ENCODE measurements at places on chromosomes 7 and 10. TPM values are rescaled to one million over a fixed set of nuclear protein-coding genes. Genes with fewer than 3 reads are reported as not detected.

- no peak overlapping the region for H3K27ac ChIP-seq
- peaks cover 21% of the 10 kb centered on the region for H3K4me1 ChIP-seq
- peaks cover 9% of the 10 kb centered on the region for H3K36me3 ChIP-seq
- H3K27me3 ChIP-seq = no peaks in the 10 kb centered on the region
Observed at GRCh38 chr7:69687739-69688433, 89.6 kb downstream of the AUTS2 start.

DNA sequence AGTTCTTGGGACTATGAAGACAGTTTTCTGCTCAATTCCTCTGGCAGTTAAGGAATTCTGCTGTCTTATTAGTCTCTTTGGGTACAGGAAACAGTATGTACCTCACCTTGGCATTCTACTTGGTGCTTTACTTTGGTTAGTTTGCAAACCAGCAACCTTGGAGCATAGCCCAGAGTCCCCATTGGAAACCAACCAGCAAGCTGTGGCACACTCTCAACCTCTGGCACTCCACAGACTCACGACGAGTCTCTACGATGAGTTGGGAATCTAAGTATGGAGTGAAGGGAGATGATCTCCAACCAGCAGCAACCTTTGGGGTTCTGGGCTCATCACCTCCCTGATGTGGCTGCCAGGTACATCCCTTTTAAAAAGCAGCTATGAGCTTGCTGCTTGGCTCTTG, 43.8 kb downstream of the TPK1 start:
- H3K4me3 ChIP-seq = no peak overlapping the region
- H3K4me1 ChIP-seq = no peaks in the 10 kb centered on the region
- H3K27ac ChIP-seq = no peak overlapping the region
- H3K27me3 ChIP-seq = no peaks in the 10 kb centered on the region
- DNase-seq = no peak
- H3K36me3 ChIP-seq = no peaks in the 10 kb centered on the region

The SPRN gene
- total RNA-seq = not detected

The CYP17A1 gene
- total RNA-seq = 2.1 TPM

DNA sequence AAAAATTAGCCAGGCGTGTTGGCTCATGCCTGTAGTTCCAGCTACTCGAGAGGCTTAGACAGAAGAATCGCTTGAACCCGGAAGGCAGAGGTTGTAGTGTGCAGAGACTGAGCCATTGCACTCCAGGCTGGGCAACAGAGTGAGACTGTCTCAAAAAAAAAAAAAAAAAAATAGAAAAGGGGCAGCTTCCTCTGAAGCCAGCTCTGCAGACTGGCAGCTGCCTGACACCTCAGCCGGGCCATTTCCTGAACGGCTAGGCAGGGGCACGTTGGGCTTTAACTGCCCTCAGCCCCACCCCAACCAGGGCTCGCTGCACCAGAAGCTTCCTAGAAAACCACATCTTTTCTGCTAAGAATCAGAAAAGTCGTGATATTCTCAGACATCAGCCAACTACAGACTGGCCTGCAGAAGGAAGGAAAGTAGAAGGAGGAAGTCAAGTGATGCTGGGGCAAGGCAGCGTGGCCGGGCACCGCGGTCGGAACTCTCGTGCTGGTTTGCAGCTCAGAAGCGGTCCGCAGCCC, 38.0 kb downstream of the PRKAG2 start:
- no peak overlapping the region for H3K27ac ChIP-seq
- H3K4me3 ChIP-seq = peak overlapping the region; percentile 21
- no peaks in the 10 kb centered on the region for H3K27me3 ChIP-seq

The HNRNPH3 gene
- total RNA-seq = 104 TPM

The IGFBP3 gene
- 28.0 TPM for total RNA-seq

The NPC1L1 gene
- total RNA-seq = 0.08 TPM

GRCh38 chr10:110852255-110852896, 19.4 kb upstream of the PDCD4 start:
- H3K4me3 ChIP-seq = no peak overlapping the region
- no peak for DNase-seq
- peak overlapping the region; percentile 39 for H3K27ac ChIP-seq
- H3K27me3 ChIP-seq = no peaks in the 10 kb centered on the region
- H3K4me1 ChIP-seq = peaks cover 53% of the 10 kb centered on the region

DNA sequence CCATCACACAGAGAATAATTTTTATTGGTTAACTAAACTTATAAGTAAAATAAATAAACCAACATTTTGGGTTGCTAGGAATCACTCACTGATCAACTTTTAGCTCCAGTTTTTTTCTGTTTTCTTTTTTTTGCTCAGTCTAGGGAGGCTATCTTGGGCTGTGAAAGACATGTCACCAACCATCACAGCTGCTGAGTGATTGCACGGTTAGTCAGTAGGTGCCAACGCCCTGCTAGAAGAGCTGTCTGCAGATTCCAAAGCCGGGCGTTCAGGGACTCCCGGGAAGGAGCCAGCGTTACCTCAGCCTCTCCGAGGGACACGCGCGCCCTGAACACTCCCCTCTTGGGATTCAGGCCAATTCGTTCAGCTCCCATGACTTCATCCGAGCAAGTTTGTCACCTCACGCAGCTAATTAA, 604 bp upstream of the STAM start:
- peaks cover 5% of the 10 kb centered on the region for H3K4me1 ChIP-seq
- DNase-seq = no peak
- no peaks in the 10 kb centered on the region for H3K27me3 ChIP-seq
- 0 out of 2 replicates have a peak, but pooled peaks cover 4% of the 10 kb centered on the region for H3K36me3 ChIP-seq
- peak overlapping the region; percentile 96 for H3K4me3 ChIP-seq
- peak overlapping the region; percentile 99 for H3K27ac ChIP-seq

- no peak overlapping the region for H3K4me3 ChIP-seq
- no peaks in the 10 kb centered on the region for H3K4me1 ChIP-seq
- no peak for DNase-seq
- H3K27me3 ChIP-seq = no peaks in the 10 kb centered on the region
- no peak overlapping the region for H3K27ac ChIP-seq
- H3K36me3 ChIP-seq = no peaks in the 10 kb centered on the region
Observed at GRCh38 chr7:29239638-29240037, 45.1 kb downstream of the CHN2 start.

The GLI3 gene
- not detected for total RNA-seq

GRCh38 chr10:36476399-36476798, 649.0 kb upstream of the ANKRD30A start:
- no peak overlapping the region for H3K27ac ChIP-seq
- no peak for DNase-seq
- H3K36me3 ChIP-seq = no peaks in the 10 kb centered on the region

DNA sequence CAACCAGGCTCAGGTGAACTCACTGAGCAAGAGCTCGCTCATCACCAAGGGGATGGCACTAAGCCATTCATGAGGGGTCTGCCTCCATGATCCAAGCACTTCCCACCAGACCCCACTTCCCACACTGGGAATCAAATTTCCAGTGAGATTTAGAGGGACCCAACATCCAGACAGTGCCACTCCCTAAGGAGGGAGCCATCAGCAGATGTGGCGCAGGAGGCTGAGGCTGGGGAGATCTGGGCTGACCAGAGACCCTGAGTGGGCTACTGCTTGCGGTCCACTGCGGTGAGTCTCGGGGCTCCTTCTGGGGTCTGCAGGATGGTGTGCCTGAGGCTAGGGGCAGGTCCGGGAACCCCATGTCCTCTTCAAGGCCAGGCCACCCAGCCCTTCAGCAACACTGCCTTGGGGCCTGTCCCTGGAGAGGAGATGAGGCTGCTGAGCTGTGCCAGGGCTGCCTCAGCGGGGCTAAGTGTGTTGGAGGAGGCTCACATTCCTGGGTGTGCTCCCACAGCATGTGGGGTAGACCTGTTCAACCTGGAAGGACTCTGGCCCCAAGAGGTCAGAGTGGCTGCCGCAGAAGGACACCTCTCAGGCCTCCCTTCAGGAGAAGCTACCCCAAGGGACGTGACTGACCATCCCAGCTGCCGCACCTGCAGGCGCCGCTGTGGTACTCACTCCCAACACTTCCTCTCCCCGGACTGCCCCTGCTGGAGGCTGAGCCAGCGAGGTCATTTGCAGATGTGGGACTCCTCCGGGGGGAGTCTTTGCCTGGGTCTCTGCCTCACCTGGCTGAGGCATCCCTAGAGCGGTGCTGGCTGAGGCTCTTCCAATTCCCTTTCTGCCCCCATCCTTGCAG, 22.3 kb upstream of the PCBD1 start:
- no peaks in the 10 kb centered on the region for H3K36me3 ChIP-seq
- no peak overlapping the region for H3K4me3 ChIP-seq
- DNase-seq = no peak
- peaks cover 2% of the 10 kb centered on the region for H3K27me3 ChIP-seq
- H3K4me1 ChIP-seq = no peaks in the 10 kb centered on the region

GRCh38 chr10:24929056-24929544, 23.3 kb downstream of the PRTFDC1 start:
- peaks cover 6% of the 10 kb centered on the region for H3K4me1 ChIP-seq
- H3K27me3 ChIP-seq = no peaks in the 10 kb centered on the region
- H3K4me3 ChIP-seq = no peak overlapping the region

The LDB1 gene
- total RNA-seq = 45.6 TPM

DNA sequence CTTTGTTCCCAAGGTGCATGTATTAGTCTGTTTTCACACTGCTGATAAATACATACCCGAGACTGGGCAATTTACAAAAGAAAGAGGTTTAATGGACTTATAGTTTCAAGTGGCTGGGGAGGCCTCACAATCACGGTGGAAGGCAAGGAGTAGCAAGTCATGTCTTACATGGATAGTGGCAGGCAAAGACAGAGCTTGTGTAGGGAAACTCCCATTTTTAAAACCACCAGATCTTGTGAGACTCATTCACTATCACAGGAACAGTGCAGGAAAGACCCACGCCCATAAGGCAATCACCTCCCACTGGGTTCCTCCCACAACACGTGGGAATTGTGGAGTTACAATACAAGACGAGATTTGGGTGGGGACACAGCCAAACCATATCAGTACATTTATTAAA, 92.9 kb downstream of the PPP1R3C start:
- H3K4me1 ChIP-seq = peaks cover 5% of the 10 kb centered on the region
- no peak overlapping the region for H3K4me3 ChIP-seq
- H3K27me3 ChIP-seq = no peaks in the 10 kb centered on the region
- no peaks in the 10 kb centered on the region for H3K36me3 ChIP-seq
- no peak for DNase-seq
- no peak overlapping the region for H3K27ac ChIP-seq

GRCh38 chr7:2116989-2117591, 115.7 kb downstream of the MAD1L1 start:
- H3K4me1 ChIP-seq = peaks cover 5% of the 10 kb centered on the region
- H3K27ac ChIP-seq = no peak overlapping the region
- H3K4me3 ChIP-seq = no peak overlapping the region
- no peak for DNase-seq
- H3K27me3 ChIP-seq = no peaks in the 10 kb centered on the region

DNA sequence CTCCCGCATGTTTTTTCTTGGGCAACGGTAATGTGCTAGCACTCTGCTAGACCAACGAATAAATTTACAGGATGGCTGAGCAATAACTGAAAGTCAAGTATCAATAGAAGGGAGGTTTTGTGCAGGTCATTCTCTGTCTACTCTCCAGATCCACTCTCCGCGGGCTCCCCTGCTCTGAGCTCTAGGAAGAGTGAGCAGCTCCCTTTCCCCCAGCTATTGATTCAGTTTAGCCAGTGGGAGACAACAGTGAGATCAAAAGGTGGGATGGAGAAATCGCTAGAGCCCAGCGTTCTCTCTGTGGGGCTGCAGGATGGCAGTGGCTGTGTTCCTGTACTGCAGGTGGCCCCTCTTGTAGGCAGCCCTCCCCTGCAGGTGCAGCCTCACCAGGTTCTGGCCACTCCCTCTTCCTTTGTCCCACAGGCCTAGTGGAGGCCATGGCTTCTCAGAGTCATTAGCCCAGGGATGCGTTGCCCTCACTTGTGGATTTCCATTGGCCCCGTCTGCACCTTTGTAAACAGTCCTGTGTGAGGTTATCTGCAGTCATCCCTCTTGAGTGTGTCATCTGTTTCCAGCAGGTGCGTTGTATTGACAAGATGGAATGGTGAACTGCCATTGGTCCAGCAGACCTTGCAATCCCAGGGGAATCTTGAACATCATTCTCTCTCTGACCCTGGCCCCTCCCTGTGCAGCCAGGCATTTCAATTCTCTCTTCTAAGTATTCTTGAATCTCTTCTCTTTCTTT, 11.1 kb downstream of the MSRB2 start:
- H3K4me3 ChIP-seq = no peak overlapping the region
- DNase-seq = no peak
- no peaks in the 10 kb centered on the region for H3K27me3 ChIP-seq
- no peak overlapping the region for H3K27ac ChIP-seq
- no peaks in the 10 kb centered on the region for H3K4me1 ChIP-seq
- no peaks in the 10 kb centered on the region for H3K36me3 ChIP-seq

GRCh38 chr7:1220977-1221745, 11.5 kb upstream of the UNCX start:
- no peak for DNase-seq
- H3K4me1 ChIP-seq = no peaks in the 10 kb centered on the region
- no peak overlapping the region for H3K4me3 ChIP-seq
- no peaks in the 10 kb centered on the region for H3K27me3 ChIP-seq

GRCh38 chr10:123117644-123118417, 17.9 kb upstream of the HMX3 start:
- H3K27me3 ChIP-seq = peaks cover 9% of the 10 kb centered on the region
- no peaks in the 10 kb centered on the region for H3K4me1 ChIP-seq
- H3K4me3 ChIP-seq = no peak overlapping the region
- no peak for DNase-seq
- H3K27ac ChIP-seq = no peak overlapping the region

The IL6 gene
- not detected for total RNA-seq

GRCh38 chr10:72370201-72370722, 15.5 kb upstream of the DNAJB12 start:
- DNase-seq = peak; percentile 9
- no peaks in the 10 kb centered on the region for H3K4me1 ChIP-seq
- H3K27me3 ChIP-seq = no peaks in the 10 kb centered on the region
- H3K4me3 ChIP-seq = no peak overlapping the region

DNA sequence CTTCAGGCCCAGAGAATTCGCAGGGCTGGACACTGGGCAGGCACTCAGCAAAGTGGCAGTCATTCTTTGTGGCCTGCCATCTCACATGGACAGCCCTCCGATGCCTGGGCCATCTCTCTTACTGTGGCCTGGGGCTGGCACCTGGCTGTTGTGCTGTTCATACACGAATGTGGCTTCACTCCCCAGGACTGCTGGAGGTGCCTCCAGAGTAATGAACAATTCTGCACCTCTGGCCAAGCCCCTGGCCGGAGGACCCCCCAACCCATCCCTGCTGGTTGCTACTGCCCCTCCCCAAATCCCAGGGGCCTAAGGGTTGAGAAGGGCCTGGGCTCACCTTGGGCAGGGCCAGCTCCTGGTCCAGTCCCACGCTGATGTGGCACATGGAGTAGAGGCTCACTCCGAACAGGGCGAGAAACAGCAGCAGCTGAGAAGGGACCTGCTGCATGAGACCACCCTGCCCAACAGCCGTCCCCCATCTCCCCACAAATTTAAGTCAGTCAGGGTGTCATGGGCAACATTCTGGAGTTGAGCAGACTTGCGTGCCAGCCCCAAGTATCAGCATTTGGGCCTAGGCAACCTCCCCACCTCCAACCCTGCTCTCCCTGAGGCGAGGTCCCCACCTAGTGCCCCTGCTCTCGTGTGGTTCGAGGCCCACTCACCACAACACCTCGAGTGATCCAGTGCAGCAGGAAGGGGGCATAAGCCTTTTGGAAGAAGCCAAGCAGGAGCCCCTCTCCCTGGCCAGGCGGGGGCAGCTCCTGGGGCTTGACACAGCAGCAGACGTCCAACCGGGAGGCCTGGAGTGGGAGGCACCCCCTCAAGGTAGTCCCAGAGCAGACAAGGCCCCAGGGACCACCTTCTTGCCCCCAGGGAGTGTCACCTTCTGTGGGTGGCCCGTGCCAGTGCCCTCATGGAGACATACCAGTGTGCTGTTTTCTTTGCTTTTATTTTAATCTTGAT, 9.4 kb downstream of the NPC1L1 start:
- no peak overlapping the region for H3K4me3 ChIP-seq
- no peaks in the 10 kb centered on the region for H3K36me3 ChIP-seq
- H3K4me1 ChIP-seq = no peaks in the 10 kb centered on the region
- no peak overlapping the region for H3K27ac ChIP-seq
- DNase-seq = no peak

The PTPRZ1 gene
- total RNA-seq = not detected

All from GM12878 (cell line).